Thyroid gland (tissue), 4 donors: ENCODE measurements at places on chromosomes 12 and 14.

DNA sequence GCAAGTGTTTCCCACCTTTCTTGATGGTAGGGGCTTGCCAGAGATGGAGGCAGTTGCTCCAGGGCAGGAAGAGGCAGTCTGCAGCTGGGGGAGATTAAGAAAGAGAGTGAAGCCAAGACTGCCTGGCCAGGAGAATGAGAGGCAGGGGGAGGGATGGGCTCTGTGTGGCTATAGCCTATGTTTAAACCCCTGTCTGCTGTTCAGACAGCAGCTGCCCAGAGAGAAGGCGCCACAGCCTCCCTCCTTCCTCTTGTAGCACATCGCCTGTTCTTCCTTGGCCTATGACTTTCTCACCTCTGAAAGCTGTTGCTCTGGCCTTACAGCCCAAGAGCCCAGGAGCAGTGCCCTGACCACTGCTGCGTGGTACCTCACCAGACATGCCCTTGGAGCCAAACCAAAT is 61.7 kb downstream of the EMP1 start:
- H3K27me3 ChIP-seq, result no peaks in the 10 kb centered on the region
- no peak for DNase-seq
- peaks cover 4% of the 10 kb centered on the region for H3K4me1 ChIP-seq

DNA sequence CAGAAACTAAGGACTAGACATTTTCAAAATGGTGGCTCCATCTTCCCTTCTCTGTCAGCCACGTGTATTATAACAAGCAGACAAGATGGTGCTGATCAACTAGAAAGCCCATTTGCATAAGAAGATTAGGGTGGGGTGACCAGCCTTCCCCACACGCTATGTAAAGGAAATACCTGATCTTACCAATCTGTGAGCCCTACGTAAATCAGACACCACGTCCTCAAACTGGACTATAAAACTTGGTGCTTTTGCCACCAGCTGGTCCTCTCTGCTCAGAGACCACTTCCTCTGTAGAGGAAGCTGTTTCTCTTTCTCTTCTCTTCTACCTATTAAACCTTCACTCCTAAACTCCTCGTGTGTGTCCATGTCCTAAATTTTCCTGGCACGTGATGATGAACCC is 101.1 kb upstream of the PLEKHG7 start:
- H3K4me3 ChIP-seq, result no peak overlapping the region
- no peak overlapping the region for H3K27ac ChIP-seq
- H3K4me1 ChIP-seq, result no peaks in the 10 kb centered on the region
- no peaks in the 10 kb centered on the region for H3K36me3 ChIP-seq
- DNase-seq, result no peak
- no peaks in the 10 kb centered on the region for H3K27me3 ChIP-seq

DNA sequence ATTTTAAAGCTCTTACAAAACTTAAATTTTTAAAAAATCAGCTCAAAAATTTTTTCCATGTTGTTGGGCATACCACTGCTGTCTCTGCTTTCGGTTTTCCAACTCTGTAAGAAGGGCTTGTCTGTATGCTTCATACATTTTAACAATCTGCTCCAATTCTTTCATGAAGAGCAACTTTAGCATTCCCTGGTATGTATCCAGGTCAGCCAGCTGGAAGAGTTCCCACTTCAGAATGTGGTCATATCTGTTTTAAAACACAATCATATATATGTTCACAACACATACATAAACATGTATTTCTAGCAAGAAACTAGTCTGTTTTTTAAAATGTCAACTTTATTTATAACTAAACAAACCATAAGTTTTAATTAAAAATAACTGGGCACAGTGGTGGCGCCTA is 33.0 kb downstream of the SAV1 start:
- no peak overlapping the region for H3K27ac ChIP-seq
- H3K27me3 ChIP-seq, result no peaks in the 10 kb centered on the region
- no peaks in the 10 kb centered on the region for H3K36me3 ChIP-seq
- no peaks in the 10 kb centered on the region for H3K4me1 ChIP-seq
- no peak for DNase-seq
- no peak overlapping the region for H3K4me3 ChIP-seq

DNA sequence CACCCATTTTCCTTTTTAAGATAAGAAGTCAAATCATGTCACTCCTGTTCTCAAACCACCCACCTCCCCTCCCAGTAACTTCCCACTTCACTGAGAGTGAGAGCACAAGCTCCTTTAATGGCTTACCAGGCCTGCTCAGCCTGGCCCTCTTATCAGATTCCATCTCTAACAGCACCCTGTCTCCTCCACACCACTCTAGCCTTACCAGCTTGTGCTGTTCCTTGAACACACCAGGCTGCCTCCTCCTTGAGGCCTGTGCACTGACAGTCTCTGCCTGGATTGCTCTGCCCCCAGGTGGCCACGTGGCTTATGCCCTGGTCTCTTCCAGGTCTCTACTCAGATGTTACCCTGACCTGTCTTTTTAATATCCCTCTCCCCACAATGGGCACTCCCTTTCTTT is 40.1 kb upstream of the EVL start:
- H3K4me1 ChIP-seq, result no peaks in the 10 kb centered on the region
- H3K27me3 ChIP-seq, result no peaks in the 10 kb centered on the region
- no peak overlapping the region for H3K4me3 ChIP-seq
- no peak for DNase-seq

DNA sequence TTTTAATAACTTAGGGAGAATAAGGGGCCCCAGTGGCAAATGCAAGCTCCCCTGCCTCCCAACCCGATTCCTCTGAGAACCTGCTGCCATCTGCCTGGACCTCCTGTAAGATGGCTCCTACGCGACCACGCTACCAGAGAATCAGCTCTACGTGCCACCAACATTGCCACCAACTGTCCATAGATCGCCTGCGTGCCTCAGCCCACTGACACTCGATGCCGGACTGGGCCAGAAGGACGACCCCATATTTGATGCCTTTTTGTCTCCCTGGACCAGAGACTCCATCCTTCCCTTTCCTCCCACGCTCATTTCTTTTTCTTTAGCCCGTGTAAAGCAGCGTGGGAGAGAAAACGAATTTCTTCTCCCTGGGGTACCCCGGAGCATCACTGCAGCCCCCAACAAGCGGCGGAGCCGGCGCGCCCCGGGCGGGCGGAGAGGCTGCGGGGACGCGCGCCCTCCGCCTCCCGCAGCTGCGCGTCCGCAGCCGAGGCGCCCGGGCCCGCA is 565 bp upstream of the KLHL42 start:
- no peaks in the 10 kb centered on the region for H3K36me3 ChIP-seq
- peak; percentile 14 for DNase-seq
- H3K27ac ChIP-seq, result peak overlapping the region; percentile 90
- H3K27me3 ChIP-seq, result no peaks in the 10 kb centered on the region

GRCh38 chr14:41022932-41023331 is 583.7 kb upstream of the LRFN5 start:
- H3K36me3 ChIP-seq, result no peaks in the 10 kb centered on the region
- H3K27ac ChIP-seq, result no peak overlapping the region
- H3K27me3 ChIP-seq, result no peaks in the 10 kb centered on the region
- H3K4me3 ChIP-seq, result no peak overlapping the region

- no peak for DNase-seq
- no peaks in the 10 kb centered on the region for H3K27me3 ChIP-seq
- H3K4me1 ChIP-seq, result no peaks in the 10 kb centered on the region
- H3K27ac ChIP-seq, result no peak overlapping the region
- H3K4me3 ChIP-seq, result no peak overlapping the region
Observed at GRCh38 chr12:98022961-98023360, 492.4 kb upstream of the TMPO start.

- no peak for DNase-seq
- no peak overlapping the region for H3K4me3 ChIP-seq
- H3K27me3 ChIP-seq, result no peaks in the 10 kb centered on the region
- no peak overlapping the region for H3K27ac ChIP-seq
- peaks cover 3% of the 10 kb centered on the region for H3K36me3 ChIP-seq
Observed at GRCh38 chr12:57389033-57389432, 41.8 kb downstream of the R3HDM2 start.

GRCh38 chr12:132946246-132946820 is 9.8 kb downstream of the ZNF605 start:
- no peak overlapping the region for H3K27ac ChIP-seq
- H3K27me3 ChIP-seq, result no peaks in the 10 kb centered on the region
- DNase-seq, result no peak
- H3K4me1 ChIP-seq, result no peaks in the 10 kb centered on the region

GRCh38 chr14:60273956-60274355 is 24.9 kb downstream of the PPM1A start:
- no peak overlapping the region for H3K27ac ChIP-seq
- no peaks in the 10 kb centered on the region for H3K36me3 ChIP-seq
- no peaks in the 10 kb centered on the region for H3K27me3 ChIP-seq
- peaks cover 38% of the 10 kb centered on the region for H3K4me1 ChIP-seq

DNA sequence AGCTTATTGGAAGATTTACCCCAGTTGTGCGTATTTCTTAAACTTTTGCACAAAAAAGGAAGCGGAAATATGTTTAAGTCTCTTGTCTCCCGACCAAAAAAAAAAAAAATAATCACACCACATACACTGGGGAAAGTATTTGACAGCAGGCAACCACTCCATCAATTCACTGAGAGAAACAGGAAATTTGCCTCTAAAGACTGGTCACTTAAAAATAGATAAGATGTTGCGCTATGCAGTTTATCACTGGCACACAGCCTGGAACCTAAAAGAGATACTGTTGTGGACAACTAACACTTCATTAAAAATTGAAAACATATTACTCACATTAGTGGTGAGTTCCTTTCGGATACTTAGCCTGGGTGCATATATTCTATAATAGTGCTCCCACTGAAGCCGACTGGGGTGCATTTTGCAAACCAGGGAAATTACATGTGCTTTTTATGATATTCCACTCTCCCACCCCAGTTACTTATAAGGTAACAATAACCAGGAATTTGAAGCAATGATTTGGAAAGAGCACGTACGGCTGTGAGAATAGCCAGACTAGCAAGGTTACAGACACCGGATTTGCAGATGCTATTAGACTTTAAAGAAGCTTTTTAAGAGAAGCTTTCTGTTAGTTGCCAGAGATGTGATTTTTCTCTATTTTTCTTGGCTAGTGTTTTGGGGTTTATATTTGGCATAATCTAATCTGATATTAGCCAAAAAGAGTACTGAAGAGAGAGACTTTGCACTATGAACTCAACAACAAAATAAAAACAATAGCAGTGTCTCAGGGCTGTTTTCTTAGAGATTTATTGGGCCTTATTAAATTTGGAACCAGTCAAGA is 311.5 kb downstream of the NOVA1 start:
- H3K27me3 ChIP-seq, result no peaks in the 10 kb centered on the region
- no peaks in the 10 kb centered on the region for H3K36me3 ChIP-seq
- DNase-seq, result no peak
- H3K4me3 ChIP-seq, result no peak overlapping the region

GRCh38 chr12:44099486-44099885 is 263.6 kb downstream of the TMEM117 start:
- no peaks in the 10 kb centered on the region for H3K27me3 ChIP-seq
- no peaks in the 10 kb centered on the region for H3K4me1 ChIP-seq
- H3K36me3 ChIP-seq, result no peaks in the 10 kb centered on the region
- no peak overlapping the region for H3K4me3 ChIP-seq
- no peak overlapping the region for H3K27ac ChIP-seq
- no peak for DNase-seq

DNA sequence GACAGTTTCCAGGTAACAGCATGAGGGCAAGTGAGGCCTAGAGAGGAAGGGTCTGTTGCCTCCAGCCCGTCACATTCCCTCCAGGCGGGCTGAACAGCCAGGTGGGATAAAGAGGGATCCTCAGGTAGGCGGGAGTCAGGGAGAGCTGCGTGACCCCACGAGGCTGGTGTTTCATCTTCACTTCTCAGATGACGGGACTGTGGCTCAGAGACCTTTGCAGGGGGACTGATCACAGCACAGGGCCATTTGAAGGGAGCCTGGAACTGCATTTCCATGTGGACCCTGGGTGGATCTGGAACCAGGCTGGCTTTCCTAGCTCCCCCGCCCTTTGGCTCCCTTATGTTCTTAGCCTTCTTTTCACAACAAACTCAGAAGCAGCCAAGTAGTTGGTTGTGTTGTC is 37.4 kb downstream of the SH2B3 start:
- H3K27me3 ChIP-seq, result no peaks in the 10 kb centered on the region
- no peak overlapping the region for H3K27ac ChIP-seq
- H3K4me1 ChIP-seq, result peaks cover 11% of the 10 kb centered on the region

- no peak for DNase-seq
- no peaks in the 10 kb centered on the region for H3K36me3 ChIP-seq
- no peaks in the 10 kb centered on the region for H3K4me1 ChIP-seq
- no peak overlapping the region for H3K4me3 ChIP-seq
- H3K27me3 ChIP-seq, result no peaks in the 10 kb centered on the region
Observed at GRCh38 chr14:95784137-95784536, 70.2 kb upstream of the TCL1A start.

- H3K27me3 ChIP-seq, result no peaks in the 10 kb centered on the region
- peaks cover 26% of the 10 kb centered on the region for H3K4me1 ChIP-seq
- H3K36me3 ChIP-seq, result no peaks in the 10 kb centered on the region
Observed at GRCh38 chr12:120115692-120116440, 687 bp downstream of the RAB35 start.

- peaks cover 8% of the 10 kb centered on the region for H3K27me3 ChIP-seq
- H3K27ac ChIP-seq, result no peak overlapping the region
- no peaks in the 10 kb centered on the region for H3K36me3 ChIP-seq
- H3K4me1 ChIP-seq, result peaks cover 8% of the 10 kb centered on the region
- no peak overlapping the region for H3K4me3 ChIP-seq
Observed at GRCh38 chr12:109304485-109304884, 4.6 kb downstream of the FOXN4 start.

- DNase-seq, result no peak
- H3K4me3 ChIP-seq, result no peak overlapping the region
- no peaks in the 10 kb centered on the region for H3K4me1 ChIP-seq
- H3K27me3 ChIP-seq, result no peaks in the 10 kb centered on the region
Observed at GRCh38 chr12:64876388-64877071, 52.1 kb downstream of the TBC1D30 start.

- peaks cover 3% of the 10 kb centered on the region for H3K36me3 ChIP-seq
- H3K27me3 ChIP-seq, result no peaks in the 10 kb centered on the region
Observed at GRCh38 chr14:35117112-35117511, 4.7 kb downstream of the PPP2R3C start.

DNA sequence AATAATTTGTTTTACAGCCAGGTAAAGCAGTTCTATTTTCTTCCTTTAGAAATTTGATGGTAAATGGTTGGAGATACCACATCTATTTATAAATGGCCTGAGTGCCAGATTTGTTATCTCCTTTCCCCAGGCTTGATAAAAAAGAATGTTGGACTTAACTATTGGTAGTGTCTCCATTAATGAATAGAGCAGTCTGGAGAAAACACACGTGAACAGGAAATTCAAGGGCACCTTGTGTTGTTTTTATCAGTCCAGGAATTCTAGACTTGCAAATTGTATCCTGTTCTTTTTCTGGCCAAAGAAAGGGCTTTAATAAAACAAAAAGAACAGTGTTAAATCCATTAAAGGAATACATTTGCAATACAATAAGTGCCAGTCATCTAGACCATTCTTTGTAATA is 40.8 kb upstream of the BMAL2 start:
- H3K36me3 ChIP-seq, result no peaks in the 10 kb centered on the region
- H3K4me3 ChIP-seq, result no peak overlapping the region
- H3K27ac ChIP-seq, result no peak overlapping the region

DNA sequence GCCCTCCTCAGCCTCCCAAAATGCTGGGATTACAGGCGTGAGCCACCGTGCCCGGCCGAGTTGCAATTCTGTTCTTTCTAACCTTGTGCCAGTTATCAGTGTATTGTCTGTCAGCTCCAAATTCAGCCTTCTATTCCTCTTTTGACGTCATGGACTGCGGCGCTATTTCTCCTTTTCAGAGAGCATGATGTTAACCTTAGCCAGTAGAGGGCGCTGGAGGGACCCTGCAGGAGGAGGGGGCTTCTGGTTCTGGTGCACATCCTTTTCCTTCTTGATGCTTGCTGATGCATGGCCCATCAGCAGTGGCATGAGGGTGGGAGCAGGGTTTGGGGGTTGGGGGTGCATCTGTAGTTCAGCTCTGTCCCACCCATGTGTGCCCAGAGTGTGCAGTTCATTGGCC is 179.3 kb upstream of the RMST start:
- H3K27me3 ChIP-seq, result no peaks in the 10 kb centered on the region
- no peaks in the 10 kb centered on the region for H3K4me1 ChIP-seq
- H3K4me3 ChIP-seq, result no peak overlapping the region
- H3K36me3 ChIP-seq, result no peaks in the 10 kb centered on the region
- no peak for DNase-seq
